ENCODE measurements at places on chromosomes 7 and 10. TPM values are rescaled to one million over a fixed set of nuclear protein-coding genes. Genes with fewer than 3 reads are reported as not detected.

Gene EFCAB10
- not detected for total RNA-seq

Gene PNLIPRP2
- total RNA-seq, result not detected

Gene SLC25A28
- total RNA-seq, result 43.7 TPM

Gene SPAM1
- total RNA-seq, result not detected

Gene SFMBT2
- 4.5 TPM for total RNA-seq

Gene PDGFA
- total RNA-seq, result 27.2 TPM

Gene HOXA11
- total RNA-seq, result 0.34 TPM

Gene DYNC1I1
- 5.1 TPM for total RNA-seq

Gene CALHM1
- total RNA-seq, result not detected

Gene ZDHHC6
- 46.3 TPM for total RNA-seq

Gene OGDH
- total RNA-seq, result 114 TPM

Gene GAD2
- total RNA-seq, result not detected

Gene LOXL4
- 1.6 TPM for total RNA-seq

Gene GSTO1
- total RNA-seq, result 57.7 TPM

Gene PRRT4
- 13.0 TPM for total RNA-seq

Gene PHTF2
- 33.7 TPM for total RNA-seq

Gene CCDC3
- 124 TPM for total RNA-seq

Gene NEUROD6
- total RNA-seq, result not detected

Gene COL13A1
- total RNA-seq, result 2.1 TPM

Gene CCT6A
- total RNA-seq, result 86.0 TPM

Gene NPC1L1
- total RNA-seq, result not detected

Gene SORCS1
- 6.0 TPM for total RNA-seq

Gene PKD1L1
- total RNA-seq, result not detected

Gene SHTN1
- 20.9 TPM for total RNA-seq

Gene CALHM3
- not detected for total RNA-seq

Gene TRPV5
- total RNA-seq, result not detected

Gene TRPV6
- 34.8 TPM for total RNA-seq

Gene OPN1SW
- total RNA-seq, result not detected

Gene SFTPA2
- not detected for total RNA-seq

Gene POM121L12
- not detected for total RNA-seq

Gene SPDYE1
- not detected for total RNA-seq

Gene NPTX2
- total RNA-seq, result 4.3 TPM

Gene AASS
- total RNA-seq, result 7.9 TPM

Gene CYP26C1
- 0.21 TPM for total RNA-seq

Gene JMJD1C
- 106 TPM for total RNA-seq

Gene CNPY1
- not detected for total RNA-seq

Gene GPR146
- total RNA-seq, result 30.4 TPM

Gene CELF2
- total RNA-seq, result 27.6 TPM

Gene HABP2
- not detected for total RNA-seq

All from suprapubic skin (tissue), 4 donors.